ENCODE measurements at places on chromosomes 12 and 14.

DNA sequence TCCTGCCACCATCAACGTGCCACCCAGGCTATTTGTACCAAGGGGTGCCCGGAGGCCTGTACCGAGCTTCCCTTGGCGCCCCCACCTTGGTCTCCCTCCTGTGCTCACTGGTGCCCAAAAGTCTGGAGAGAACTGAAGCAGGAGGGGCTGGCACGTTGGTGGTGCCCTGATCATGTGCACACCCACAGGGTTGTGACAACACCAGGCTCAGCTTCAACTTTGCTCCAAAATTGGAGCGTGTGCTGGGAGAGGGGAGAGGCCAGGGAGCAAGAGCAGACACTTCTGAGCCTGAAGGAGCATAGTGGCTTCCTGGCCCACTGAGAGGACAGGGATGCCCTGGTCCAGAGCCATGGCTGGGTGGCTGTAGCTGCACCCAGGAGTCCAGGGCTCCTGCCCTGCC is 13.0 kb upstream of the LPCAT3 start:
- no peak for DNase-seq

DNA sequence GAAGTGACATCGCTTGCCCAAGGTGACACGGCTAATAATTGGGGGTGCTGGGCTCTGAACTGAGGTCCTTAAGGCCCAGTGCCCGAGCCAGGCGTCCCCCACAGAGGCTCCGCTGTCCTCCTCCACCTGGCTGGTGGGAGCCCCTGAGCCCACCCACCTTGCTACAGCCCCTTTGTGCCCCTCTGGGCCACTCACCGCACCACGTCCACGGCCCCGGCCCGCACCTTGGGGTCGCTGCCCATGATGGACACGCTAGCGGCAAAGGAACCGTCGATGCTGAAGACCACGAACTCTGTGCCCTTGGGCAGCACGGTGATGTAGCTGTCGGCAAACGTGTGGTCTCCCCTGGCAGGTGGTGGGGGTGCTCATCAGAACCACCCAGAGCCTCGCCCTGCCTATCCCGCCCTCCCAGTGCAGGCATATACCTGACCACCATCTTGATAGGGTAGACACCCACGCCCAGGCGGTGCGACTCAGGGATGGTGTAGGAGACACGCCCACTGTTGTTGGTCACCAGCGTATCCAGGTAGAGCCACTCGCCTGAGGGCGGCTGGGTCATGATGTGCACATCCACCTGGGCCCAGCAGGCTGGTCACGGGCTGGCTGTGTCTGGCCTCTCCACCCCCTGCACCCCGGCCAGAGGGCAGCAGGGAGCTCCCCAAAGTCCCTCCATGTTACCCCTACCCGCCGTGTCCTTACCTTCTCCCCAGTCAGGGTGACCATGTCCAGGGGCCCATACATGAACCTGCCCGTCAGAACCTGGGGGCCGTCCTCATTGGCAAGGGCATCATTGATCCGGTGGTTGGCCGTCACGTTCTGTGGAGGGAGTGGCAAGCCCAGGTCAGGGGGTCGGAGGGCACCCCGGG is 6.8 kb downstream of the ARL6IP4 start:
- DNase-seq: no peak

- peak; percentile 80 for DNase-seq
Measured at GRCh38 chr14:78029601-78030372, 140.4 kb upstream of the NRXN3 start.

GRCh38 chr14:76761136-76761959 is at the start of gene VASH1:
Gene VASH1, plus strand, starts transcription at chr14:76761468. Its CDS starts 1,354 bp downstream, at chr14:76762822.
- peak; percentile 34 for DNase-seq

- no peak for DNase-seq
Measured at GRCh38 chr14:56120091-56120691, 2.0 kb downstream of the PELI2 start.

DNA sequence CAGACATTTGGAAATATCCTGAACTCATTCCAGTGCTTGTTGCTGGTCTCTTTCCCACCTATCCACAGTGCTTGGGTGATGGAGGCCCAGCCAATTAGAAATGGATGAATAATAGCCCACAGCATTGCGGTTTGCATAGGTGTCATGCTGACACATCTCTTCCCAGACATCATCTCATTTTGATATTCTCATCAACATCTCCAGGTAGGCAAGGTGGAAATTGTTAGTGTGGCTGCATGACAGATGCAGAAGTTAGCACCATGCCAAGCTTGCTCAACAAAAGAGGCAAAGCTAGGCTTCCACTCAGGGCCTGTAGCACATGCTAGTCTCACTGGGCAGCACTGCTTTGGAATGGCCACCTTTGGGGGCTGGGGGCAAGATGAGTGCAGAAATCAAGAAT is 1118.9 kb downstream of the VRK1 start:
- DNase-seq: no peak

DNA sequence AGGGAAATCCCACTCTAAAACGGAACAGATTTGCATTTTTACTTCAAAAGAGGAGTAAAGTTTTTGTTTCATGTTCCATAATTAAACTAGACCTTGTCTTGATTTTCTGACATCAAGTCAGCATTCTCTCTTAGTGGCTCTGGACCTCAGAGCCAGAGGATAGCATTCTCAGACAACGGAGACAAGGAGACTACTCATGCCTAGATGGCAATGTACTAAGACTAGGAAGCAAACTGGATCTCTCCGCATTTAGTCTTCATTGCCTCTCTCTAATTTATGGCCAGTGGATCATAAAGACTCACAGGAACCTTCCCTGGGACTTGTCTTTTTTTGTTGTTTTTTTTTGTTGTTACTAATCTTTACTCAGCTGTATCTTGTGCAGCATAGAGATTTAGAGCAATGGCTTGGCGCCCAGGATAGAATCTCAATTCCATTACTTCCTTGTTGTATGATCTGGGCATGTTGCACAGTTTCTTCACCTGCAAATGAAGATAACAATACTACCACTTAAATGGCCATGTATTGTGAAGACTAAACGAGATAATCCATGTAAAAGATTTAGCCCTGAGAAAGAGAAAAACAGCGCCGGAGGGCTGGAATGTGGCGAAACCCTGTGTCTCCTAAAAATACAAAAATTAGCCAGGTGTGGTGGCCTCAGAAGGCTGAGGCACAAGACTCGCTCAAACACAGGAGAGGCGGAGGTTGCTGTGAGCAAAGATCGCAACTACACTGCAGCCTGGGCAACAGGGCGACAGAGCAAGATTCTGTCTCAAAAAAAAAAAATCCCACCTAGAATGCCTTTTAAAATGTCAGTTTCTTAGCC is 4.0 kb upstream of the GEMIN2 start:
- DNase-seq: no peak

- DNase-seq: no peak
Measured at GRCh38 chr12:94641283-94641682, 9.1 kb downstream of the TMCC3 start.

DNA sequence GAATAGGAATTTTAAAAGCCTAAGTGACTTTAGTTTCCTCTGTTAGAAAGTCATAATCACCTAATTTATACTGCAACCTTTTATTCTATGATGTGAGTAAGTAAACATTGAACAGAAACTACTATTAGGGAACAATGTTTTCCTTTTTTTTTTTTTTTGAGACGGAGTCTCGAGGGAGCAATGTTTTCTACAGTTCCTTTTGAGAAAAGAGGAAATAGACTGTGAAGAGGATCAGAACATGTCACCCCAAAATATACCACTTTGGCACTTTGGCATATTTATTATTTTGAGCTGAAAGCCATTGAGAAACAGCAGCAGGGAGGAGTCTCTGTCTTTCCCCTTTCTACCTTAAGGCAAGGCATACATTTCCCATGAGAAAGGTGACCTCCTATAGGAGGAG is 162.7 kb upstream of the CNOT2 start:
- no peak for DNase-seq

DNA sequence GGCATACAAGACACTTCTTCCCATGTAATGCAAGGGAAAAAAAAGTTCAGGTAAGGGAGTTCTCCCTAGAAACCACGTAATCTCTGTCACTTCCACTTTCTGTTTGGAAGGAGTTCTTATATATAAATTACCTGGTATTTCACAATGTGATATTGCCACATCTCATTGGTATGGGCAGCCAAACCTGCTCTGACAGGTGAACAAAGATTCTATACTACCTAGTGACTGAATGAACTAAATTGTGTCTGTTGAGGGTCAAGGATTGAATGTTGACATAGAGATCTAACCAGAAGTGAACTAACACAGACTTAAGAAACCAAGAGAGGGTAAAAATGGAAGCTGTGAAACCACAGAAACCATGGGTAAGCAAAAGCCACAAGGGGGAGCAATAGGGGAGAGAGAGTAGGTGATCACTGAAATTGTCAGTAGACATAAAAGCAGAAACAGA is 161.3 kb downstream of the RPL10L start:
- DNase-seq: no peak

GRCh38 chr12:92929983-92930382 is 888 bp upstream of the EEA1 start:
- no peak for DNase-seq

DNA sequence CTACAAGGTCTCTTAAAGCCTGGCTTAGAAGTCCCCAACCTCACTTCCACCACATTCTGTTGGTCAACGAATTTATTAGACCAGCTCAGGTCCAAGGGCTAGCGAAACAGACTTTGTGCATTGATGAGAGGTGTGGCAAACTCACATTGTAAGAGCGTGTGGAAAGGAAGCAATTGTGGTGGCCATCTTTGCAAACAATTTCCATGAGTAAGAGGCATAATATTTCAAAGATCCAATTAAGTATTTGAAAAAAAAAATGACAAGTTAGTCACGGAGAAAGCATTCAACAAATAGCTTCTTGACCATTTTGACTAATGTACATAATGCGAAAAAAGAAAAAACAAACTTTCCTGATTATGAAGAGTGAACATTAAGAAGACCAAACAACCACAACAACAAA is 7.4 kb downstream of the NR1H4 start:
- DNase-seq: no peak

DNA sequence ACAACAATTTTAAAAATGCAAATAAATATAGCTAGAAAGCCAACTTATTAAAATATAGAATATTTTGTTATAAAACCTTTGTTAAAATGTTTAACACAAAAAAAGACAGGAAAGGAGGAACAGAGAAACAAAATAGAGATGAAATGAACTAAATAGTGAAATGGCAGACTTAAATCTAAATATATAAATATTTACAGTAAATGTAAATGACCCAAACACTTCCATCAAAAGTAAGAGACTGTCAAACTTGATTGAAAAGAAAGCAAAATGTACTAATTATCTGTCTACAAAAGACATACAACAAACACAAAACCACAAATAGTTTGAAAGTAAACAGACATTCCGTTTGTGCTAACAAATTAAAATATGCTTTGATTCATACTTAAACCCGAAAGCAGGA is 41.7 kb downstream of the PLBD1 start:
- no peak for DNase-seq

- DNase-seq: no peak
Measured at GRCh38 chr14:103395244-103395643, 10.0 kb downstream of the MARK3 start.

GRCh38 chr14:56057071-56057741 is 61.0 kb upstream of the PELI2 start:
- peak; percentile 98 for DNase-seq

GRCh38 chr12:121391619-121392324 is 8.1 kb upstream of the RNF34 start:
- DNase-seq: no peak

DNA sequence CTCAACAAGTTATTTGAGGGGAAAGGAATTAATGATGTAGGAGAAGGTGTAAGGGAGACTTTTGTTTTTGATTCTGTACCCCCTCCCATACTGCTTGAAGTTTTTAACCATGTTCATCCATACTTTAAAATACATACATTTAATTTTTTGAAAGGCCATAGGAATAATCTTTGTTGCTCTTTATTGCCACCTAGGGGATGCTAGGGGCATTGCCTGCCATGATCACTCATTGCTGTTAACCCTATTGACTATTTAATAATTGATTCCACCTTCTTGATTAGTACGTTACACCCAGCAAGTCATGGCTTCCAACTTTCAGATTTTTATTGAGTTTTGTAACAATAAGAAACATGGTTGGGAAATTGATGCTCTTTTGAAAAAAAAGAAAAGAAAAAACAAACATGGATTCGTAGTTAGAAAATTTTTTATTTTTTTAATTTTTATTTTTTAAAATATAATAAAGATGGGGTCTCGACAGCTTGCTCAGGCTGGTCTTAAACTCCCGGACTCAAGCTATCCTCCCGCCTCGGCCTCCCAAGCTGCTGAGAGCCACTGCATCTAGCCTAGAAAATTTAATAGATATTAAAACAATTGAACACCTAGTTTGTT is 8.5 kb upstream of the PRKAB1 start:
- peak; percentile 56 for DNase-seq

DNA sequence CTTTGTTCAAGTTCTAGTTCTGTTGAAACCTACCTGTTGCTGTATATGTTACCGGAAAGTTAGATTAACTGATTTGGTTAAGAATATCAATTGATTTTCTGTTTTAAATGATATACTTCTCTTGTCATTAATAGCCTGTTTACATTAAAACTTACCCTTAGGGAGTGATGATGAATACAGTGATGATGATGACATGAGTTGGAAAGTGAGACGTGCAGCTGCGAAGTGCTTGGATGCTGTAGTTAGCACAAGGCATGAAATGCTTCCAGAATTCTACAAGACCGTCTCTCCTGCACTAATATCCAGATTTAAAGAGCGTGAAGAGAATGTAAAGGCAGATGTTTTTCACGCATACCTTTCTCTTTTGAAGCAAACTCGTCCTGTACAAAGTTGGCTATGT is 33.0 kb downstream of the CAND1 start:
- DNase-seq: no peak

GRCh38 chr14:92880851-92881250 is 42.1 kb upstream of the CHGA start:
- DNase-seq: peak; percentile 80

- DNase-seq: no peak
Measured at GRCh38 chr14:104445832-104446381, 133.7 kb upstream of the C14orf180 start.

DNA sequence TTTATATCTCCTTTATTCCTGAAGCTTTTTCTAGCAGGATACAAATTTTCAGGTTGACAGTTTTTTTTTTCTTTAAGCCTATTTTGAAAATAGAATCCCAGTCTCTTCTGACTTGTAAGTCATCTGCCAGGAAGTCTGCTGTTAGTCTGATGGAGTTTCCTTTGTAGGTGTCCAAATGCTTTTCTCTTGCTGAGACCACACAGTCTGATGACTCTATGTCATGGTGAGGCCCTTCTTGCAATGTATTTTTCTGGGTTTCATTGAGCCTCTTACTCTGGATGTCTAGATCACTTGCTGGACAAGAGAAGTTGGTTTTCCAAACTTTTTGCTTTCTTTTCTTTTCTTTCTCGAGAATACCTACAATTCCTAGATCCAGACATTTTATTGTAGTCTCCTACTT is 30.6 kb downstream of the USP15 start:
- no peak for DNase-seq
